ENCODE measurements at places on chromosomes 2 and 18.

- no peak for DNase-seq
Observed at GRCh38 chr2:2581331-2582159, 250.5 kb upstream of the MYT1L start.

GRCh38 chr2:23441414-23441813 is 56.4 kb downstream of the KLHL29 start:
- no peak for DNase-seq

GRCh38 chr2:53740170-53740569 is 27.4 kb upstream of the CHAC2 start:
- DNase-seq: peak; percentile 52

- DNase-seq: no peak
Observed at GRCh38 chr2:74291886-74292621, 51.2 kb downstream of the SLC4A5 start.

DNA sequence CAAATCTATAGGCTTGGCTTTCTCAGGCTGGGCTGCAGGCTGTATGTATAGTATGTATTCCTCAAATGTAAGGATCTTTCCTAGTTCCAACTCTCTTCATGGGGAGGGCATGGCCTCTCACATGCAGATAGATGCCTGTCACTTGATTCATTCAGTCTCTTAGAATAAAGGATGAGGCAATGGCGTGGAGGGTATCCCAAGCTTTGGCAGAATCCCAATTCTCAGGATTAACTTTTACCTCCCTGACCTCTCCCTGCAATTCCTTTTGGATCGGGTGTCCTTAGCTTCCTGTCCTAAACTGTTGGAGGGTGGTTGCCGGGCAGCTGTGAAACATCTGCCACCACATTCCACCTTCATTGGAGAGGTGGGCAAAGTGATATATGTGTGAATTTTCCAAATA is 80.3 kb downstream of the INSIG2 start:
- DNase-seq: no peak

- peak; percentile 63 for DNase-seq
Observed at GRCh38 chr2:161796192-161796591, 172.0 kb downstream of the SLC4A10 start.

- peak; percentile 63 for DNase-seq
Observed at GRCh38 chr2:42047488-42048298, at the start of gene PKDCC. TSS of gene PKDCC (plus strand) at chr2:42048021. CDS start at chr2:42048200, 179 bp downstream.

DNA sequence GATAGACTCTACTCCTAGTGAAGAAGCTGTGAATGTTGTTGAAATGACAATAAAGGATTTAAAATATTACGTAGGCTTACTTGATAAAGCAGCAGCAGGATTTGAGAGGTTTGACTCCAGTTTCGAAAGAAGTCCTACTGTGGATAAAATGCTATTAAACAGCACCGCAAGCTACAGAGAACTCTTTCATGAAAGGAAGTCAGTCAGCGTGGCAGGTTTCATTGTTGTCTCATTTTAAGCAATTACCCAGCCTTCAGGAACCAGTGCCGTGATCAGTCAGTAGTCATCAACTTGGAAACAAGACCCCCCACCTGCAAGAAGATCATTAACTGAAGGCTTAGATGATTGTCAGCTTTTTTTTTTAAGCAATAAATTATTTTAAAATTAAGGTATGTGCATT is 14.0 kb downstream of the USP14 start:
- no peak for DNase-seq

GRCh38 chr18:35526495-35527059 is 28.8 kb upstream of the INO80C start:
- DNase-seq: peak; percentile 54

DNA sequence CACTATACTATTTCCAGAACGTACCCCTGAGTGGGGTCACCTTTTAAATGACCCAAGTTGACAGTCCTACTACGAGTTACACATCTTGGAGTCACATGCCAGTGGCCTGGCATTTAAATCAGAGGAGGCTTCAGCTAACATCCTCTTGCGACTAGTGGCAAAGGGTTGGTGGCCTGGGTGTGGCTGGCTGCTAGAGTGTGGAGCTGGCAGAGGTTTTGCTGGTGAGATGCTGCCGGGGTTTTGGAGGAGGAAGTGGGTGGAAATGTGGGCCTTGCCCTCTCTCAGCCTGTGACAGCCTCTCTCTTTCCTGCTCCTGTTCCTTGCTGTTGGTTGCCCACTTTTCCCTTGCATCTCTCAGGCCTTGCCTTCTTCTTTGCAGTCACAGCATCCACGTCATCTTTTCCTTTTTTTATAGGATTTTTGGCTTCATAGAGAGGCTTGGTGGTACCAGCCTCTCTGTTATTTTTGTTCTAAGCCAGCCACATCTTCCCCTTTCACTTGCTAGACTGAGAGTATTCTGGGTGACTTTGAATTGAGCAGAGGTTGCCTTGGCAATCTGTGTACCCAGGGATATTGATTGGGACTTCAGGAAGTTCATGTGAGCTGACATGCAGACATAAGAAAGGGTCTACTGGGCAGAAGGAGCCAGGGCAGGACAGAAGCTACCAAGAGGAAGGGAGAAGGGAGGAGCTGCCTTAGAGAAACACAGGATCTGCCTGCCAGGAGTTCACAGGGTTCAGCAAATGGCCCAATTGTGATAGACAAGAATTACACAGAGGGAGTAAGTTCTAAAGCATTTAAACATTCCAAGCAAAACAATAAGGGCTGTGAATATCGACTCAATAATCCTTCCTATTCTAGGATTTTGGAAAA is 55.4 kb downstream of the CDC42EP3 start:
- no peak for DNase-seq

DNA sequence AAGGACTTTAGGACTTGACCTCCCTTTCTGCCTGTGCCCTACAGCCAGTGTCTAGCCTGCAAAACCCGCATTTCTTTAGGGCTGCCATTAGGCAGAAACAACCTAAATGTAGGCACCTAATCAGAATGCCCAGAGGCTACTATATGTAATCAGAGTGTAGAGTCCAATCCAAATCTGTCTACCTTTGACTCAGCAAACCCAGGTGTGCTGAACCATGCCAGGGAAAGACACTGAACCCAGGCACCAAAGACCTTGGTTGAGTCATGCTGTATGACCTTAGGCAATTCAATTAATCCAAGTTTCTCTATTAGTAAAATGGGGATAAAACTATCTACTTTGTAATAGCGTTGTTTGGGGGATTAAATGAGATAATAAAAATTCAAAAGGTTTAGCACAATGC is 20.7 kb downstream of the CAPN14 start:
- no peak for DNase-seq

- DNase-seq: peak; percentile 31
Observed at GRCh38 chr2:220513573-220514288, 886.3 kb downstream of the SLC4A3 start.

GRCh38 chr2:146305164-146305563 is 1539.7 kb upstream of the ACVR2A start:
- DNase-seq: no peak

GRCh38 chr2:188664951-188665595 is 309.1 kb upstream of the COL3A1 start:
- peak; percentile 57 for DNase-seq

DNA sequence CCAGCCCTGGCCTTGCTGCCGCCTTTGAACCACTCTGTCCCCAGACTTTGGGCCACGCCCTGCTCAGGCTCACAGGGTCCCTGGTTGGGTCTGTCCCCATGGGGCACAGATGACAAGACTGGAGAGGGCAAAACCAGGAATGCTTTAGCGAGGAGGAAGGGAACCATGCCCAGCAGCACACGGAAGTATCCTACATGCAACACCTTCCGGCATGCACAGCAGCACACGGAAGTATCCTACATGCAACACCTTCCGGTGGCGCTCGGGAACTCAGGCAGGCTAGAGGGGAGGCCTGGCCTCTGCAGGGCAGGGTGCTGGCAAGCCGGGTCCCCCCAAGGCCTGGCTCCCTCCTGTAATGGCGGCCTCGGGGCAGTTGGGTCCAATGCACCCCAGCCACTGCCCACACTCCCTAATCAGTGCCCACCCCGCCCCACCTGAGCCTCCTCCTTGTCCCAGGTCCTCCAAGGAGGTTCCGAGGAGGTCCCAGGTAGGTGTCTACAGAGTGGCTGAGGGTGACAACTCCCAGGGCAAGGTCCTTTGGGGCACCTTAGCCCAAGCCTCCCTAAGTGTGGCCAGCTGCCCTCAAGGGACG is 33.6 kb upstream of the SNED1 start:
- DNase-seq: no peak

- DNase-seq: no peak
Observed at GRCh38 chr18:64185987-64186386, 37.1 kb upstream of the LINC00305 start.

GRCh38 chr2:205848601-205849000 is 166.3 kb downstream of the NRP2 start:
- DNase-seq: peak; percentile 43

DNA sequence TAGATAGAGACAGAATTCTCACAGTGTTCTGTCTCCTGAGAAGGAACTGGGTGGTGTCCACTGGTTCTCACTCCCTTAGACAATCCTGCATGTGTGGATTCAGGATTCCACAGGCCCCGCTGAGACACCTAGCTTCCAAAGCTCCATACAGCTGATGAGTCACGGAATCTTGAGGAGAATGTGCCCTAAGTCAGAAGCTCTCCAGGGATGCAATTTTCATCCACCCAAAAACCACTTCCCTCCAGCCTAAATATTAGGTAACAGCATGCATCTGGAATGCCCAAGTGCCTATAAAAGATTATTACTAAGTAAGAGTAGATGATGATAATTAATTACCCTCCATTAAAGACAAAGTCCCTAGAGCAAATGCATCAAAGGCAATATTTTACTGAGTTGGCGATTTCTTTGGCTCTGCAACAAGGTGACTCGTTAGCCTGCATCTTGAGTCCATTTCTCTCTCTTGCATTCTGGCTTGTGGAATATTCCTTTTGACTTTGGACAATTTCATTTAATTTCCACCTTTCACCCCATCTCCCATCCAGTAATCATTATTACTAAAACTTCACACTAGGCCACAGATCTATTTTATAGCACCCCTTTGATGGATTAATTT is 475.1 kb downstream of the TNS1 start:
- peak; percentile 83 for DNase-seq

Data from fibroblast of mammary gland (primary cell).